GM23338 (cell line): ENCODE measurements at places on chromosomes 5 and 9.

DNA sequence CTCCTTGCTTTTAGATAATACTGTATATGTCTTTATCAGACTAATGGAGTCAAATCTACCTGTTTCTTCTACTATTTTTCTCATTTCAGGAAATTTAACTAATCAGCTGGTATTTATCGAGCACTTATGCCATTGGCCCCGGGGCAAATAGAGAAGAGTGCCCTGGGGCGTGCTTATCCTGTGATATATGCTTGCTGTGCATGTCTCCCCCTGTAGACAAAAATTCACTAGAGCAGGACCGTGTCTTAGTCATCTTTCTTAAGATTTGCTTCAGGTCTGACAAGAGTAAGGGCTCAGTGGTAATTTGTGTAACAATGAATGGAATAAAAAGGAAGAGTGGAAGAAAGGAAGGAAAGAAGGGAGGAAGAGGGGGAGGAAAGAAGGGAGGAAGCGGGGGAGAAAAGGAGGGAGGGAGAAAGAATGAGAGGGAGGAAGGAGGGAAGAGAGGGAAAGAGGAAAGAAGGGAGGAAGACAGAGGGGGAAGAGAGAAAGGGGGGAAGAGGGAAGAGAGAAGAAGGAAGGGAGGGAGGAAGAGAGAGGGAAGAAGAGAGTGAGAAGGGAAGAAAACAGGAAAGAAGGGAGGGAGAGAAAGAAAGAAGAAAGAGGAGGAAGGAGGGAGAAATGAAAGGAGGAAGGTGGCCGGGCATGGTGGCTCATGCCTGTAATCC lies 295.7 kb upstream of the PANK3 start:
- DNase-seq, result peak; percentile 76

- DNase-seq, result peak; percentile 78
These were observed 37.5 kb downstream of the SPOCK1 start for GRCh38 chr5:137461391-137462264.

- peak; percentile 46 for DNase-seq
These were observed 1.2 kb downstream of the IER5L start for GRCh38 chr9:129176701-129177442.

DNA sequence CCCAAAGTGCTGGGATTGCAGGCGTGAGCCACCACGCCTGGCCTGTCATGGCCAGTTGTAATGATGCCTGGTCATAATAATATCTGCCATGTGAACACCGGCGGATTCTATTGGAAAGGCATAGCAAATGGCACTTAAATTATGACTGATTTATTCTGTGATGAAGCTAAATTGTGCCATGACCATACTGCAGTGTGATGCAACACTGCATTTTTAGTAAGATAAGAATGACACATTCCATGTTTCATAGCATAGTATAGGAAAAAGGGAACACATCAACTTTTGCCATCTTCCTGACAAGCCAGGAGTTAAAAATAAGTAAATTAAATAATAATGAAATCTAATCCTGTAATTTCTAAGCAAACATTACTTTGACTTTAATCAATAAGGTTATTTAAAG lies 30.4 kb upstream of the BICD2 start:
- no peak for DNase-seq
